ENCODE measurements at places on chromosomes 12 and 14.

DNA sequence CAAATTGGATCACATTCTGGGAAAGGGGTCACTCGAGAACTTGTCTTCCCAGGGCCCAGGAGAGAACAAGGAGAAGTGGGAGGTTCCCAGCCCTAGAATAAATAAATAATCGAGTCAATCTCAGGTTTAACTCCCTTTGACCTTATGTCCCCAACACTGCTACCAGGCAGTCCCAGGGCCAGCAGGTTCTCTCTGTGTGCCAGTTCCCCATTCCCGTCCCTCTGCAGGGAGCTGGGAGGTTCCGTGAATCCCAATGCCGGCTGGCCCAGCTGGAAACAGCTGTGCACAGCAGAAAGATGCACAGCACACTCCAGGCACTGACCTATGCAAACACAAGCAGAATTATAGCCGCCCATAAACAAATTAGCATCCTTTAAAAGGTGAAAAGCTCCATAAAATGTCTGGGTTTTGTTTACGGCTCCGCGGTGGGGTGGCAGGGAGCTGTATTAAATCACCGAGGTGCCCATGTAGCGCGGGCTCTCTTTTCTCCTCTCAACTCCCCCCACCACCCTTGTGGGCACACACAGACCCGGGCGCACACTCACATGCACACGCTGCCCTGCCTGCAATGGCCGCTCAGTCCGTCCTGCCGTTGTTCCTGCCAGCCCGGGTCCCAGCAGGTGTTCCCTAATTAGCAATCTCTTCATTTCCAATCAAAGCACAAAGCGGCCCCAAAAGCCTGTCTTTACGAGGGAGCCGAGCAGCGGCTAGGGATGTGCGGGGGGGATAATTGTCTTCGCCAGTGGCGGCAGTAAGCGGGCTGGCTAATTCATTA, 46.6 kb upstream of the ESRRB start:
- DNase-seq: no peak

DNA sequence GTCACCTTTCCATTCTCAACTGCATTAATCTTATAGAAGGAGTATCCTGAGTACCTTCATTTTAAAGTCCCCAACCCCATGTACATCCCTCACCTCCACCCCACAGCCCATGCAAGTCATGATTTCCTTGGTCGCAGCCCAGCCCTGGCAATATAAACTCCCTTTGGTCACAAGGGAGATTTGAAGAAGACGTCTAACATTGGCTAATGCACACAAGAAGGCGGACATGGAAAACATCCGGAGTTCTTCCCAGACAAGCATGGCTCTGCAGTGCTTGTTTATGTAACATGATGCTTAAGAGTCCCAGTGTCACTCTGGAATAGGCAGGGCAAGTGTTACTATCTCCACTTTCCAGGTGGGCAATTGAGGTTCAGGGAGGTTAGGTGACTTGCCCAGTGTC, 277.6 kb downstream of the DPF3 start:
- no peak for DNase-seq

DNA sequence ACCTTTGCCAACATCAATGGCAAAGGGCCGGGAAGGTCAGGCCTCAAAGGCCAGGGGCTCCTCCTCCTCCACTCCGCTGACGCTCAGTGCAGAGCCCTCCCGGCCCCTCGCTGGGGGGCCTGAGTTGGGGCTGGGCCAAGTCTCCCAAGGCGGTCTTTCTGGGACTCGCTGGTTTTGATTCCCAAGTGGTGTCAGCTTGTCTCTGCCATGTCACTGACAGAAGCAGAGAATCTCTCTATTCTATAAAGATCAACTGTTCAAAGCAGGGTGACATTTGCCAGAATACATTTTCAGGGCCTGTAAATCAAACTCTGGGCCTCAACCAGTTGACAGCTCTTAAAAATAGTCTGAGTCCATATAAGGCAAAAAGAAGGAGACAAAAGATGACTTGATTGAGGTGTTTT, 75.9 kb downstream of the CCDC88C start:
- no peak for DNase-seq

- DNase-seq: no peak
Observed at GRCh38 chr14:69932391-69932790, 53.2 kb downstream of the SMOC1 start.

GRCh38 chr14:80872645-80873044, 68.9 kb downstream of the CEP128 start:
- DNase-seq: no peak

DNA sequence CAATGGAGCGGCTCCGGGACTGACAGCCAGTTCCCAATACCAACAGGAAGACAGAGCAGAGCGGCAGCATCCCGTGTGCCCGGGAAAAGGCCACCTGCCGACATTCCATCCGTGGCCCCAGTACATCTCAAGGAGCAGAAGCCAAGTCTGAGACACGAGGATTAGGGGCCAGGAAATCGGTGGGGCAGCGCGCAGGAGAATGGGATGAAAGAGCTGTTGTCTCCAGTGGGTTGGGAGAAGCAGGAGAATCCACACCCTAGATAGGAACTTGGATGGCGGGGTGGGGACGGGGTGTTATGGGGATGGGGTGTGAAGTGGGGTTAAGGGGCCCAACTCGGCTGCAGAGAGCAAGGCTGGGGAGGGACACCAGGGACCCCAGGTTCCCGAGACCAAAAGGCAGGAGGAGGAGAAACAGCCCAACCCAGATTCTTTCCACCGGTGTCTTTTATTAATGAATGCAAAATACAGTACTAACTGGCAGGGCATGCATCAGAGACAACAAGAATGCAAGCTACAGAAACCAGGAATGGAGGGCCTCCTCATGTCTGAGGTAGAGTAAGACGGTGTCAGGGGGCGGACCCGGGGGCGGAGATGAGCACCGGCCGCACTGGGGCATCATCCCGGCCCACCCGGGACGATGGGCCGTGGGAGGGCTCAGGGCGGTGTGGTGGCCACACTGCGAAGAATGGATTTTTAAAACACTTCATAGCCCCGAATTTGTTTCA, 50.3 kb downstream of the BEGAIN start:
- DNase-seq: no peak

DNA sequence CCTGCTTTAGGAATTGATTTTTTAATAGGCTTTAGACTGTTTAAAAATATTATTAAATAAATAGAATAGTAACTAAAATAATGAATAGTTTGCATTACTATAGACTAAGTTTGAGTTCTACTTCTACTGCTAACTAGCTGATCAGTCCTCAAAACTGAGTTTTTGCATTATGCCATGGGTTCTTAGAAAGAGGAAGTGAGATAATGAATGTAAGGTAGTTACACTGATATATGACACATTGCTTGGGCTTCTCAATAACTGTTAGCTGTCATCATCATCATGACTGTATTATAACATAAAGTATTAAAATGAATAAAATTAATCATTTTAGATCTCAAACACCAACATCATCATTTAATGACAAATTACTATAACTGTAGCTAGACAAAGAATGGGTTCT, 949.7 kb downstream of the TRHDE start:
- DNase-seq: no peak

DNA sequence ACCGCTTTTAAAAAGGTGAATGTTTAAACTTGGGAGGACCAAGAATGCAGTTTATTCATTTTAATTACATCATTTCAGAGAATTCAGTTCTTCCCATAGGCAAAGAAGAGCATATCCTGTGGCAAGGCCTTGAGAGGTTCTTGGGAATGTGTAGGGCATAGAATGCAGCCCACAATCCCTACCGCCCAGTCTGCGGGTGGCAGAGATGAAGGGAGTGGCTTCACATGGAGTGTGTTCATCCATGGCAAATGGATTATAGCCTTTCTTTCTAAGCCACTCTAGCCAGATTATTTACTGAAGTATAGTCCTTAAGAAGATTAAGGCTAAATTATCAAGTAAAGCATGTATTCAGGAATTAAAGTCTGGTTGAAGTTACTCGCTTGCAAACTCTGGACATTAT, 97.4 kb downstream of the TSPAN8 start:
- DNase-seq: no peak

DNA sequence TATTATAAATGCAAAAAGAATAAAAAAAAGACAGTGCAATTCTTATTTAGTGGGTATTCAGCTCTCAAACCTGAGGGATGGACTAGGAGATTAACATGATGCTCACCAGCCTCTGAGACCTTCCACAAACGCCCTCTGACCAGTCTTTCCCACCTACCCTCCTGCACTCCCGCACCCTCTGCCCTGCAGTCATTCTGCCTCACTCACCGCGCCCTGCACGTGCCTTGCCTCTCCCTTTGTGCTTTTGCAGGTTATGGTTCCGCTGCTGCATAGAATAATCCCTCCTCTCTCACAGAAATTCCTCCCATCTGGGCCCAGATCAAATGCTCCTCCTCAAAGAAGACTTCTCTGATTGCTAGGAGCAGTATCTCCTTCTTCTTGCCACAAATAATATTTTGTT, 28.5 kb upstream of the TMCC3 start:
- DNase-seq: no peak

GRCh38 chr12:50572287-50572686, 67.5 kb downstream of the DIP2B start:
- no peak for DNase-seq

DNA sequence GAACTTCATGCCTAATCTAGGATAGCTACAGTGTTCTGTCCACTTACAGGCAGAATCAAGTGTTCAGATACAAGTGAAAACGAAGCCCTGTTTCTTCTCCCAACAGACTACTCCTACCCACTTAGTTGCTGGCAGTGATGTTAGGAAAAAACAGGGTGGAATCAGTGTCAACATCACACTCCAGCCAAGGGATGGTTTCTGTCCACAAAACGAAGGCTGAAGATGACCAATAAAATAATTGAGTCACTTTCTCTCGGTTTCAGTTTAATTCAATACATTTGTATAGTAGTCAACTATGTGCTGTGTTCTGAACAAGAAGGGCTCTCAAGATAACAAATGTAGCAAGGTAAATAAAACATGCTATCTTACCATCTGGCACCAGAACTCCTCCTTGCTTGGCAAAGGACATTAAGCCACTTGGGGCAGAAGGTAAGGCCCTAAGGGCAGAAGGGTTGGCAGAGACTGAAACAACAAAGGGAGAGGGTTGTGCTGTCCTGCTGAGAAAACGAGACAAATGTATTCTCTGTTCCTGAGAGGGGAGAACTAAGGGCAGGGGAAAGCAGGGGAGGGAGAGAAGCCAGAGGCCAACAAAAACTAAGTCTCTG, 393.6 kb downstream of the DPF3 start:
- DNase-seq: no peak

DNA sequence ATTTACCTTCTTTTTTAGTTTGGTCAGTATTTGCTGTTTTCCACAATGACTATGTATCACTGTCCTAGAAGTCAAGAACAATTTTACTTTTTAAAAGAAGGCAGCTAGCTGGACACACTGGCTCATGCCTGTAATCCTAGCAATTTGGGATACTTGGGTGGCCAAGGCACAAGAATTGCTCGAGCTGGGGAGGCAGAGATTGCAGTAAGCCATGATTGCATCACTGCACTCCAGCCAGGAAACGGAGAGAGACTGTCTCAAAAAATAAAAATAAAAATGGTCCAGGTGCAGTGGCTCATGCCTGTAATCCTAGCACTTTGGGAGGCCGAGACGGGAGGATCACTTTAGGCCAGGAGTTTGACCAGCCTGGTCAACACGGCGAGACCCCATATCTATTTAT, 28.3 kb downstream of the MDM1 start:
- DNase-seq: no peak
